ENCODE measurements at places on chromosomes 5 and 9. TPM values are rescaled to one million over a fixed set of nuclear protein-coding genes. Genes with fewer than 3 reads are reported as not detected.

DNA sequence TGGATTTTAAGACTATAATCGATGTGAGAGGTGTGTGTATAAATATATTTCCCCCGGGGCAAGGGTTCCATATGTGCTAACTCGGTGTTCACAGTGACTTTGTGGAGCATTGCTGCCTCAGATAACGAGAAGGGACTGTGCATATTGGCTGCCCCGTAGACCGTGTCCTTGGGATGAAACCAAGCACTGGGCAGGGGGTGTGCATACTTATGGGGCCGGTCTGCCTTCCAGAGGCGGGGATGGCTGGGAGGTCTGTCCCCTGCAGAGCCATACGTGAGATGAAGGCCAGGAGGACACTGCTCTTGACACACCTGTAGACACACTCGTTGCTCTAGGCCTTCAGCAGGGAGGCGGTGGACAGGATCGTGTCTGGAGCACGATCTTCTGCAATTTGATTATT is 56.0 kb upstream of the ZNF354A start:
- no peak for DNase-seq
- H3K4me1 ChIP-seq, result no peaks in the 10 kb centered on the region
- no peaks in the 10 kb centered on the region for H3K36me3 ChIP-seq
- no peak overlapping the region for H3K4me3 ChIP-seq
- H3K27ac ChIP-seq, result no peak overlapping the region
- H3K27me3 ChIP-seq, result no peaks in the 10 kb centered on the region

DNA sequence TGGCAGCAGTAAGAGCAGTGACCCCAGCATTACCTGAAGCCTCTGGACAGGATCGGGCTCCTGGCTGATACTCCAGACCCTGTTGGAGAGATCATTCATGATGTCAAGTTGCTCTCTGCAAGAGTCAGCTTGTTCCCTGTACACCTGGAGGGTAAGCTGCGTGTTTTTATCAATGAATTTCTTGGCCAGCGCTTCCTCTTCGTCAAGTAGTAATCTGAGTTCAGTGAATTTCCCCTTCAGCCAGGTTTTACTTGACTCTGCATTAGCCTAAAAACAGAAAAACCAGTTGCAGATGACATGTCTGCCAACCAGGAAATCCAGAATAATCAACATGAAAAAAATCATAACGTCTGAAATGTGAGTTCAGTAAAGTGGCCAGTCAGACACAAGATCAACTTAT is 19.1 kb downstream of the TRIM14 start:
- H3K27ac ChIP-seq, result peak overlapping the region; percentile 92
- H3K4me3 ChIP-seq, result no peak overlapping the region
- peaks cover 58% of the 10 kb centered on the region for H3K4me1 ChIP-seq

- no peak overlapping the region for H3K4me3 ChIP-seq
- peaks cover 65% of the 10 kb centered on the region for H3K4me1 ChIP-seq
- no peaks in the 10 kb centered on the region for H3K27me3 ChIP-seq
- DNase-seq, result no peak
- H3K27ac ChIP-seq, result no peak overlapping the region
- H3K36me3 ChIP-seq, result peaks cover 15% of the 10 kb centered on the region
These were observed 3.0 kb upstream of the TUBB4B start for GRCh38 chr9:137237759-137238726.

DNA sequence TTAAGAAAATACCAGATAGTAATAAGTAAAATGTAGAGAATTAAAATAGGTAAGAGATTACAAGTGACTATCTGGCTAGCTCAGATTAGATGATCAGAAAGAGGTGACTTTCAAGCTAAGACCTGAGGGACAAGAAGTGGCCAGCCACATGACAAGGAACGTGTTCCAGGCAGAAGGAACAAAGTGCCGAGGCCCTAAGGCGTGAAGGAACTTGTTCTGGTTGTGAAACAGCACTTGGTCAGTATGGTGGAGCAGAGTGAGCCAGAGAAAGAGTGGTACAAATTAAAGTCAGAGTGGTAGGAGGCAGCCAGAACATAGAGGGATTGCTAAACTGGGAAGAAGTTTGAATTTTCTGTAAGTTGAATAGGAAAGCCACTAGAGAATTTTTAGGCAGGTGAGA is 73.6 kb downstream of the ADRB2 start:
- no peak for DNase-seq
- H3K4me1 ChIP-seq, result peaks cover 16% of the 10 kb centered on the region
- no peak overlapping the region for H3K27ac ChIP-seq
- H3K36me3 ChIP-seq, result no peaks in the 10 kb centered on the region
- H3K27me3 ChIP-seq, result peaks cover 2% of the 10 kb centered on the region

DNA sequence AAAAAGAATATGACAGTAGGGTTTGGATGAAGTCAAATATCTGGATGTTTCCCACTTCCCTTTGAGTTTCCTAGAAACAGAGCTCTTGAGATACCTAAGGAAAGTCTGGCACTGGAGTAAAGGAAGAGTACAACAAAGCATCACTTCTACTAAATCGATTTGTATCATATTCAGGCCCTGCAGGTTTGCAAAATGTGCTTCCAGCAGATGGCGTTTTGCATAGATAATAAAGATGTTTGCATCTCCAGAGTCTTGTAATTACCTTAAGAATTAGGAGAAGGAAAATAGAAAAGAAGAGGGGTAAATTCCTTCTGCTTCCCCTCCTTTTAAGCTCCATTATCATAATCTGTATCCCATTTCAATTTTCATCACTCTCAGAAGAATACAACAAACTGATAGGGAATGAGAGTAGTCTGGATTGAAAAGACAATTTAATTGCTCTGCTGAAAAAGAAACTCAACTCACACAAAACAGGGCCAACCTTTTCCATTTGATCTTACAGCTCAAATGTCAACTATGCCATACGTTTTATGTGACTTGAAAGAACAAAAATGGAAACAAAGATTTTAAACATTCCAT is 380.4 kb downstream of the PTPRD start:
- H3K4me1 ChIP-seq, result no peaks in the 10 kb centered on the region
- H3K36me3 ChIP-seq, result no peaks in the 10 kb centered on the region
- no peak overlapping the region for H3K27ac ChIP-seq
- H3K27me3 ChIP-seq, result no peaks in the 10 kb centered on the region
- no peak for DNase-seq

DNA sequence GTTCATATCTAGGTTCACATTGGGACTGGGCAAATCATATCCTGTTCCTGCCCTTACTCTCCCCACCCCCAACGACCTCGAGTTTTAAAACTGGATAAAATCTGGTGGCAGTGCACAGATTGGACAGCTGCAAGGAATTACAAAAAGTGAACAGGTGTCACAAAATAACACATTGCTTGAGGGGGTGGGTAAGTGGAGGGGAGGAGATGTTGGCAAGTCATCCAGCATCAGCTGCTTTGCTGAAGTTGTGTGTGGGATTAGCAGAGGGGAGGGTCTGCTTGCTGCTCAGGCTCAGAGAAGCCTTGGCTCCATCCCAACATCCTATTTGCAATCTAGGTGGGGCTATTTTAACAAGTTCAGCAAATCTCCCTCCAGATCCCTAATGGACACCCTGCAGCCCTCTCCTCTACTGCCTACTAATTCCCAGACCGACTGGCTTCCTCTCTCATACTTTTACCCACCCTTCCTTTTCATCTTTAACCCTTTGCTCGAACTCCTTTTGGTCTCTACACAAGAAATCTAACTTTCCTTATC is 39.8 kb upstream of the SLC24A2 start:
- DNase-seq, result no peak
- H3K36me3 ChIP-seq, result no peaks in the 10 kb centered on the region
- no peak overlapping the region for H3K4me3 ChIP-seq
- H3K27ac ChIP-seq, result no peak overlapping the region
- H3K4me1 ChIP-seq, result no peaks in the 10 kb centered on the region
- no peaks in the 10 kb centered on the region for H3K27me3 ChIP-seq

The ABO gene
- not detected for total RNA-seq

The FOCAD gene
- total RNA-seq, result 9.3 TPM

The F2R gene
- total RNA-seq, result not detected
